NCI-H146 (cell line): ENCODE measurements at places on chromosomes 16 and 17.

DNA sequence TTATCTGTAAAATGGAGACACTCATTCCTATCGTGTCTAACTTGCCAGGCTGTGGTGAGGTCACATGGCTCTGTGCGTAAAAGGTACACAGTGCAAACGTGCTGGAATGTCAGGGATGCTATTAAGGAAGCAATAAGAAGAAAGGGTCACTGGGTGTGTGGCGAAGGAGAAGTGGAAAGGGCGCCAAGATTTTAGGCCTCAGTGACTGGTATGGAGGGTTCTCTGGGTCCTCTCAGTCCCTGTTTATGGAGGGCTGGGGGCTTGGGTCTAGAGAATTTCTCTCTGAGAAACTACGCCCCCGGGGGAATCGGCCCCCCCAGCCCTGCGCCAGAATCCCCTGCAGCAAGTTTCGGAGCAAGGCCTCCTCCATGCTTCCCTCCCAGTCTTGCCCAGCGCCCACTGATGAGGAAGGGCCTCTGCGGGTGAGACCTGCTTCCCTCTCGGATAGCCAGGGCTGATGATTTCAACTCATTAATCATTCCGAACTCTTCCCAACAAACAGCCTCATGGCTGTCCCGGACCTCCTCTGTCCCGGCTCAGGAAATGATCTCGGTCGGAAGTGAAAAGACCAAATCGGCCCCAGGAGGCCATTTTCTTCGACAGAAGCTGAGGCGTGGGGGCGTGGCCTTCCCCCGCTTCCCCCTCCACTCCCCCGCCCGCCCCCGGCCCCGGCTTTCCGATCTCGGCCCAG lies 1.2 kb upstream of the HEXIM1 start:
- peak; percentile 87 for DNase-seq

DNA sequence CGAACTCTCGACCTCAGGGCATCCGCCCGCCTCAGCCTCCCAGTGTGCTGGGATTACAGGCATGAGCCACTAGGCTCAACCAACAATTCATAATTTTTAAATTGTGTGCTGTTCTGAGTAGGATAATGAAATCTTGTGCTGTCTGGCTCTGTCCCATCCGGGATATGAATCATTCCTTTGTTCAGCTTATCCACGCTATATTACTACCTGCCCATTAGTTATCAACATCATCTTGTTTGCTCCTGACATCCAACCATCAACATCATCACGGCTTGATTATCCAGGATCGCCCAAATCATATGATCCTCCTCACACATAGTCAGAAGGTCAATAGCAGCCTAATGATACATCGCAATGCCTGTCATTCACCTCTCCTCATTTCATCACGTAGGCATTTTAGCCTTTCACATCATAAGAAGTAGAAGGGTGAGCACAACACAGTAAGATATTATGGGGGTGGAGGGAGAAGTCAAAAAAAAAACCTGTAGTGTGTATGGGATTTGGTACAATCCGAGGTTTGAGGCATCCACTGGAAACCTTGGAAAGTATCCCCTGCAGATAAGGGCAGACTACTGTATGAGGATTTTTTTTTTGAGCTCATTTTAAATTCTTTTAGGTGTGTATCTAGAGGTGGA lies 77.0 kb upstream of the SIAH1 start:
- no peak for DNase-seq

DNA sequence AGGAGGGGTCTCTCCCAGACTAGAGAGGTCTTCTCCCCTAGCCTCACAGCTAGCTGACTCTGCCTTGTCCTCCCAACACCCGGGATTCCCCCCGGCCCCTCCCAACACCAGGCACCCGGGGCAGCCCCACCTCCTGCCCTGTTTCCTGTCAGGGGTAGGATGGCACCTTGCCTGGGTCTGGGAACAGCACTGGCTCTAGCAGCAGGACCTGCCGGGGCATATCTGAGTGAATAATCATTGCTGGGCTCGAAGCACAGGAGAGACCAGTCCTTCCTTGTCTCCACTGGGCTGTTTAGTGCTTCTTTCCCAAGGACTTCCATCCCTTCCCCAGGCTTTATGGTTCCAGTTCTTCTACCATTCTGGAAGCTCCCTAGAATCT lies 25.7 kb downstream of the MINK1 start:
- no peak for DNase-seq

- DNase-seq: no peak
Observed at GRCh38 chr17:30905742-30906100, 317 bp downstream of the TEFM start.

DNA sequence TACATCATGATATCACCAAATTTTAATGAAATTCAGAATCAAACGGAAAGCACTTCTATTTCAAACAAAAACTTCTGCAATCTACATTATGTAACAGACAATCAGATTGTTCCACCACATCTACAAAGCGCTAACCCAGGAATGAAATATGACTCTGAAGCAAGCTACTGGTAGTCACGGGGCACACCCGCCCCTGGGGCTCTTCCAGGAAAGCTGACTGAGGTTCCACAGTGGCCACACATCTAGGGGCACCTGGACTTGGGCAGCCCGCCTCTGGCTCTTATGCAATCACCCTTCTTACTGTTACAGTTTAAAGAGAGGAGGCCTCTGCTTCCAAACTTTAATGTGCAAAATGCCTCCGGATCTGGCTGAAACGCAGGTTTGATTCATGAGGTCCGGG lies 27.5 kb downstream of the ZCCHC14 start:
- DNase-seq: no peak
